ENCODE measurements at places on chromosomes 11 and 22.

- DNase-seq: no peak
Observed at GRCh38 chr11:40133498-40133897, 1326.0 kb downstream of the LRRC4C start.

- DNase-seq: no peak
Observed at GRCh38 chr11:68682531-68682961, 1.8 kb upstream of the GAL start.

- no peak for DNase-seq
Observed at GRCh38 chr11:15580056-15580774, 465.5 kb downstream of the INSC start.

- peak; percentile 38 for DNase-seq
Observed at GRCh38 chr22:36329254-36330078, 58.3 kb downstream of the MYH9 start.

DNA sequence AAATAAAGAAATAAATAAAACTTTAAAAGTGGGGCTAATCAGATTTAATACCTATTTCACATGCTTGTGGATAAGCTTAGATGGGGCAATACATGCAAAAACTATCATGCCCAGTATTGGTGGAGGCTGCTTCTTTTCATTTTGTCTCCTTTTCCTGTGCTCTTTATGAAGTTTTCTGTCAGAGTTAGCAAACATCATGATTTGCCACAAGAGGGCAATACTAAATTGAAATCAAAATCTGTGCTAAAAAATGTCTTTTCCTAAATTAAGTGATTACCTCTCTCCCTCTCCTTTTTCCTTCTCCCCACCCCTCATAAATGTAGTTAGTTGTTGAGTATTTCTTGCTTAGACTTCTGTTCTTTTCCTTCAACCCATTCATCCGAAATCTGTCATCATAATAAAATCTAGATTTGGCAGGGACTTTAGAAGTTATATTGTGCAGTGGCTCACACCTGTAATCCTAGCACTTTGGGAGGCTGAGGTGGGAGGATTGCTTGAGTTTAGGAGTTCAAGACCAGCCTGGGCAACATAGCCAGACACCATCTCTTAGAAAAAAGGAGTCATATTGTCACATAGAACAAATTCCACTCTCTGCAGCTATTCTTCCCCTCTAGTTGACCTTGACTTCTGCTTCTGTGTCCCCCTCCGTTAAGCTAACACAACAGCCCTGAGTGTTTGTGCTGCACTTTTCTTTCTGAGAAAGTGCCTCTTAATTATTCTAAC lies 4.7 kb upstream of the ARHGAP42 start:
- DNase-seq: peak; percentile 72

- DNase-seq: no peak
Observed at GRCh38 chr11:108916935-108917334, 252.1 kb downstream of the DDX10 start.

DNA sequence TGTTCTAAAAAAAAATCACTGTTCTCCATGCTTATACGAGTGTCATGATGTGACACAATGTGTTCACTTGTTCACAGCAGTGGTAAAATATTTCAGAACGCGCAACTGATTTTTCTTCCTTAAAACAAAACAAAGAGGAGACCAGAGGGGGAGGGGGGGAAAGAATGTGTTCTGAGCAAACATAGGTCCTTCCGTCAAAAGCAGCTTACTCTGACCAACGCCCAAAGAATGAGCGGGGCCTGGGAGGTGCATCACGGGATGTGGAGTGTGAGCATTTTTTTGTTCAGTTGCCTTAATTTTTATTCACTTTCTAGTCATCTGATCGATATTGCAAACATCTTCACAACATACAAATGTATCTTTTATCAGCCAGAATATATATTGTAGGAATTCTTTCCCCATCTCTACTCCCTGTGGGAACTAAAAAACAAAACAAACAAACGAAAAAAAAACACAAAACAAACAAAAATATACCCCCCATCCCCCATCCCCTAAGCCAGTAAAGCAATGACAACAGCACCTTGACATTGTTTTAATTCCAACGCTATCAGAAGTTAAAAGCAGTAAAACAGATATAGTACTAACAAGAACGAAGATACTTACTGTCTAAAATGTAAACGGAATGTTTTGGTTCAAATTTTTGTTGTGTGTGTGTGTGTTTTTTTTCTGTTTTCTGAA lies 43.3 kb downstream of the BDNF start:
- DNase-seq: no peak

DNA sequence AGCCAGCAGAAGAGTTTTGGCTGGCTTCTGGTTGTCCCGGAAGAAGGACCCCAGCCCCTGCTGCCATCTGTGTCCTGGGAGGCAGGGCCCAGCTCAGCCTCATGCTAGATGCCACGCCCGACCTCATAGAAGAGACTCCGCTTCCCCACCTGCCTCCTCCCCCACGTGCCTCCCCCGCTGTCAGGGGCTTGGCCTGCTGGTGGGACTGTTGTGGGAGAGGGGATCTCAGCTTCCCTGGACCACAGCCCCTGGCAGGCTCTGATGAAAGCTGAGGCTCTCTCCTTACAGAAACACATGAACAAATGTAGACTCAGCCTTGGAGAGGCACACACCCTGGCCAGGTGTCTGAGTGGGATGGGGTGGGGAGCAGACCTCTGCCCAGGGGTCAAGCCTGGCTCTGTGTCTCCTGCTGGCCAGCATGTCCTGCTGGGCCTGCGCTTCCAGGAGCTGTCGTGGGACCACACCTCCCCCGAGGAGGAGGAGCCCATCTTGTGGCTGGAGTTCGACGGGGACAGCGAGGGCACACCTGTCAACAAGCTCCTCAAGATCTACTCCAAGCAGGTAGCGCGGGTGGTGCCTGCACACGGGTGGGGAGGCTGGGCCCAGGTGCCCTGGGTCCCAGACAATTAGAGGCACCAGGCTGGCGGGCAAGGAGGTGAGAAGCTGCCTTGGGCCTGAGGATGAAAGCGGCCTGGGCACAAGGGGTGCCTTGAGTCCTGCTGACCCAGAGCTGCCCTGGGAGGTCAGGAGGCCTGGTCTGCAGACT lies 14.1 kb downstream of the FRMD8 start:
- no peak for DNase-seq

GRCh38 chr11:43497144-43497543 lies 138.4 kb downstream of the TTC17 start:
- no peak for DNase-seq

DNA sequence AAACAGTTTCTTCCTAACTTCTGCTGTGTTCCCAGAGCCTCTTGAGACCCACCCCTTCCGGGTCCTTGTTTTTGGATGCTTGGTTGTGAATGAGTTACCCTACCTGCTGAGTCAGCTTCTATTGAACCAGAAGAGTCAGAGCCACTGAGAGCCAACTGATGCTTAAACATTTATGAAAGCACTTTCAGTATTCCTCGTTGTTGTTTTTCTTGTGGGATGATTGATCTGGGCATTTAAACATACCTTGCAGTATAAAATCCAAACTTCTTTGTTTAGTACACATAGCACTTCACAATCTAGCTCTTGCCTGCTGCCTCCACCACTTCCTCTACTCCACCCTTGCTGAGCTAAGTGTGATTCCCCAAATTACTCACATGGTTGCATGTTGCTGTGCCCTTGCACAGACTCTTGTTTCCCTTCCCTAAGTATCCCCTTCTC lies 5.5 kb downstream of the PRSS23 start:
- no peak for DNase-seq

GRCh38 chr11:75949023-75949672 lies 134.1 kb downstream of the UVRAG start:
- no peak for DNase-seq

DNA sequence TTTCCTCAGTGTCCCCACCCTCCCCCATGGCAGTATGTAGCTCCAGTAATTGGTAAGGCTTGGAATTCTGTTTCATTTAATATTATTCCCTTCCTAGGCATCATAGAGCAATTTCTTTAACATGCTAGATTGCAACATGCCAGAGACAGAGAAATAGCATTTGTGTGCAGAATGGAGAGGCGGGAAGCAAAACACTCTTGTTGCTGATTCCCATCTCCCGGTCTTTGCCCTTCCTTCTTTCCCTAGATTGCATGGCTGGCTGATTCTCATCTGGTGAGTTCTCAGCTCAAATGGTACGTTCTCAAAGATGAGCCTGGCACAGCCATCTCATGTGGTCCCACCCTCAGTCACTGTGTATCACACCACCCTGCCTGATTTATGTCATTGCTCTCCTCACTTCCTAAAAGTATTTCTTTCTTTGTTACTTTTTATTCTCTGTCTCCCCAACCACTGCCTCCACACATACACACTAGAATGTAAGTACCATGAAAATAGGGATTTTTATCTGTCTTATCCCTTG lies 66.9 kb downstream of the ARFGAP2 start:
- no peak for DNase-seq

GRCh38 chr11:15149050-15149449 lies 34.3 kb downstream of the INSC start:
- no peak for DNase-seq

DNA sequence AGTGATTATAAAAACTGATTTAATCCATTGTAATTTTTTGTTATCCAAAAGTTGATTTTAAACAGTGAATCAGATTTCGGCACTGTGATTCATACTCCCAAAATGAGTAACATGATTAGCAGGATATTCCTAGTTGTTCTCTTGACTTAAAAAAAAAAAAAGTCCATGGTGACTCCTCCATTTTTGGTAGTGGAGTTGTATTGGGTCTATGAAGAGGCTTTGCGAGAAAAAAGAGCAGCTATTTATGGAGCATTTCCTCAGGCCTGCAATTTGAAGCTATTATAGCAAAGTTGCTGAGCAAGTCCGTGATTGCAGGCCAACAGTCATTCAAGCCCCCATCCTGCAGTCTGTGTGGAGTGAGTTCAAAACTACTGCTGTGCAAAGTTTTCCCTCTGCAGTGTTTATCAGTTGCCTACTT lies 28.8 kb downstream of the YAP1 start:
- DNase-seq: no peak

DNA sequence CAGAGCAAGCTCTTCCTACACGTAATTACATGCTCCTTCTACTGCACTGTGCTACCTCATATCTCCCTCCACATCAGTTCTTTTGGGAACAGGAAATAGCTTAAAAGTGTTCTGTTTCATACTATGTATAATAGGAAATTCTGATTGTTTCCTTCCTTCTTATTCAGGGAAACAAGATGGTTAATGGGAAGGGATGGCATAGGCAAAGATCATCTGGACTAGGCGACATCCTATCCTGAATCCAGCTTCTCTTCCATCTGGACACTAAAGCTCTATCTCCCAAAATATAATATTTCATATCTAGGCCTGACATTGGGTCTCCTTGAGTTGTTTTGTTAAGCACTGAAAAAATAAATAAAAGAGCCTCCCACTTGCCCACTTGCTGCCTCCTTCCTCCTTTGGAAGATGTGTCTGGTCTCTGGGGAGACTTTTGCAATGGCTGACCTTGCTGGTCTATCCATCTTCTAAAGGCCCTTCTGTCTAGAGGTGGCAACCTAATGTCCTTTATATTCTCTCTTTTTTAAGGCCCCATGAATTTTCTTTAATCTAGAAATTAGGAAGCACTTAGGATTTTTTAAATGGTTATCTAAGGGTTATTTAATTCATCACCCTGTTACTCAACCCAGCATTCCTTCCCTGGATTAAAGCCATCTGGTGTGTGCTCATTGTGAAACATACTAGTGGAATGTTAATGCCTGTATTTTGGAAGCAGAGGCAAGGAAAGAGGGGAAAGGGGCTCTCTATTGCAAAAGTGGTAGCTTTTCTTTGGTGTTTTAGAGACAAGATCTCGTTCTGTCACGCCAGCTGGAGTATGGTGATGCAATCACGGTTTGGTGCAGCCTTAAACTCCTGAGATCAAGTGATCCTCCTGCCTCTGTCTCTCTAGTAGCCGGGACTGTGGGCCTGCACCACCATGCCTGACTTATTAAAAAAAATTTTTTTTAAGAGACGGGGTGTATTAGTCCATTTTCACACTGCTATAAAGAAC lies 20.6 kb downstream of the CLMP start:
- DNase-seq: no peak

All from HT-29 (cell line).